ENCODE measurements at places on chromosomes 12 and 14. TPM values are rescaled to one million over a fixed set of nuclear protein-coding genes. Genes with fewer than 3 reads are reported as not detected.

SLC8A3 gene
- total RNA-seq = 48.7 TPM

RDH12 gene
- total RNA-seq = 0.31 TPM

BCL7A gene
- 103 TPM for total RNA-seq

KLHDC1 gene
- total RNA-seq = 15.9 TPM

MIPOL1 gene
- 29.9 TPM for total RNA-seq

TDRD9 gene
- total RNA-seq = 1.2 TPM
